Stimulated activated CD4-positive, alpha-beta T cell treated with anti-CD3 and anti-CD28 coated beads, Interleukin-1b, Interleukin-23, amount 100 ng/mL, for 1 hour (primary cell): ENCODE measurements at places on chromosomes 4 and X.

DNA sequence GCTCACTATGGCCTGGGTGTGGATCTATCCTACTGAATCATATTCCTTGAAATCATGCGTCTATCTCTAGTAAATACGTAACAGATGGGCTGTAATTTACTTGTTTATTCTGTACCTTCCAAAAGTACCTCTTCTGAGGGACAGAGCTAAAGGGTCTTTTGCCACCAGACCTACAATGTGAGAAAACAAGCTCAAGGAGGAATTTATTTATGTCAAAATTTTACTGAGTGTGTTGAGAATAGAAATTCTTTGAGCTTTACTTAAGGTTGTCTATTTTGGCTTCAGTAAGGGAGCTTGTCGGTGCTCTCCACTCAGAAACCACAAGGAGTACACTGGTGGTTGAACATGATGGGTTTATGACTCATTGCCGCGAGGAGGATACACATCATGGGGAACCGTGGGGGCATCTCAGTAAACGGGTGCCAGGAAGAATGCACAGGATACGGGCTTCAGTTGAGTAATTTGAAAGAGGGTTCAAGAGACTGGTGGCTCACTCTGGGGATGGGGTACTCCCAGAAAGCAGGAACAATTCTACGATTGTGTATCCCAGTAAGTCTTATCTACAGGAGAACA lies 3.0 kb downstream of the ANK2 start:
- no peak for DNase-seq

- DNase-seq, result no peak
Observed at GRCh38 chr4:54332542-54332941, 103.4 kb downstream of the PDGFRA start.

DNA sequence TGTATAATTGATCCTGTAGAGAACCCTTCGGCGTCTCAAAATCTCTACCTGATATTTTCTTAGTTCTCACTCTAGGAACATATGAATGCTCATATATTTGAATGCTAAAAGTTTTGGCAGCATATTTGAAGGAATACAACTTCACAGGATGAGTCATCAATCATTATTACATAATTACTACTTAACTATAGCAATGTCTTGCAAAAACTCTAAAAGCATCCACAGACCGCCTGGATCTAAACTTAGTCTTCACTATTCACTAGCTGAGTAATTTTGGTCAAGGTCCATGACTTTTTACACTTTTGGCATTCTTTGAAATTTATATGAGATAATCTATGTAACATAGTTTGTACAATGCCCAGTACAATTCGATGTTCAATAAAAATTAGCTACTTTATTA lies 194.7 kb downstream of the DTHD1 start:
- DNase-seq, result no peak

DNA sequence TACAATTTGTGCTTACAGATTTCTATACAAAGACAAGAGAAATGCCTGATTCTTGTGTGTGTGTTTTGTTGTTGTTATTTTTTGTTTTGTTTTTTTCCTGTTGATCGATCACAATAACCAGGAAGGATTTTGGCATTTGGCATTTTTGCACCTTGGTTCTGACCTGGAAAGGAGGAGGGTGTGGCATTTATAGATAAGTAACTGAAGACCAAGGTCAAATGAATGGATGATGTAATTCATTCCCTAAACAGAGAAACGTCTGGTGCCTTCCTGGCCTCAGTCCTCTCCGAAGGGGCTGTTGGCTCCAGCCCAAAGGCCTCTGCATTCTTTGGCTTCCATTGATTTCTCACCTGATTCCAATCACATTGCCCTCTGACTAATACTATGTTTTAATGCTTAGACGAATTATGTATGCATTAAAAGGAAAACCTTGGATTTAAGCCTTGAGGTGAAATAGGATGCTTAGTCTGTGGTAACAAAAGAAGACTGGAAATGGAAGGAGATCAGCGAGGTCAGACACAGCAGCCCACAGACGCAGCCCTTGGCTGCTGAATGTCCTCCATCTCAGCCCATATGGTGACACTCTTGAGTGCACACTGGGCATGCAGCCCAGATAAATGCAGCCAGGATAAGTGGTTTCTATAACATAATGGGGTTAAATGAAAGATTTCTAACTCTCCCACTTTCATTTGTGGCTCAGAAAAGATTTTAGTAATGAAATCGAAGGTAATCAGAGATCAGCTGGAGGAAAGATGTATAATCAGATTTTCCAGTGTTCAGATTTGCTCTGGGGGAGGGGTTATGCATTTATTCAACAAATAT lies 60.5 kb upstream of the TRIM2 start:
- DNase-seq, result no peak

GRCh38 chr4:41879552-41879951 lies 55.7 kb upstream of the TMEM33 start:
- DNase-seq, result no peak

DNA sequence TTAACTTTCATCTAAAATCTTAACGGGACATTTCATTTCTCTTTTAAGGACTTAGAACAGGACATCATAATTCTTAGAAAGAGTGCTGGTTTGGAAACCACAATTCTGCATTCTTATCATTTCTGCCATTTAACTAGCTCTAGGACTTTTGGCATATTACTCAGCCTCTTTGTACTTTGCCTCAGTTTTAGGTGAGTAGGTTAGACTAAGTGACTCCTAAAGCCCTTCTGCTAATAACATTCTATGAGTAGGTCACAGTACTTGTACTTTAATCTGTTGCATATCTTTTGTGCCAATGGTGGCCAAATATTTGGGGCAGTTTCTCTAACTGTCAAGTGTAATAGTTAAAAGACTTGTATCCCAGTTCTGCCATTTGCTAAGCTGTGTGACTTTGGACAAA lies 115.4 kb upstream of the NUDT6 start:
- DNase-seq, result no peak

DNA sequence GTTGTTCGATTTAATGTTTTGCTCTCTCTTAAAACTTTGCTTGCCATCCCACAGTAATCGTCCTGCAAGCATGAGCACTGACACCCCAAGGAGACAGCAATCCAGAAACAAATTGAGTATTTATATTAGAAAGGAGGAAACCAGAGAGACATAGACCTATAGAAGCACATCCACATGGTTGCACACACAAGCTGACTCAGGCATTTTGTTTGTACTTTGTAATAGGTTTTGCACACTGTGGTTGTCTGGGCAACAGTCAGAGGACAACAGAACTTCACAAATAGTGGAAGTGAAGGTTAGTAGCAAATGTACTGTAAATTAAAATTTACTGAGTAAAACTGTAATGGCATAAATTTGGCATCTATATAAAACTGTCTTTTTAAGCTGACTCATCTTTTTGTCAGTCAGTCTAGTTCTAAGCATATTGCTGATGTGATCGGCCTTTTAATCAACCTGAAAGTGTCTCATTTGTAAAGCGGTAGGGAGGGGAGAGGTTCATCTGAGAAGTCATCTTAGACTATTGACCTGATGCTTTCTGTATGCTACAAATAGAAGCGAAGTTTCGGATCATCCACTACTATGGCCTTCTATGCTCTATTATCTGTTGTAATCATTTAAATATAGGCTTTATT lies 1624.7 kb downstream of the ARAP2 start:
- DNase-seq, result no peak

GRCh38 chr4:165606465-165607205 lies 227.8 kb downstream of the CPE start:
- DNase-seq, result no peak

DNA sequence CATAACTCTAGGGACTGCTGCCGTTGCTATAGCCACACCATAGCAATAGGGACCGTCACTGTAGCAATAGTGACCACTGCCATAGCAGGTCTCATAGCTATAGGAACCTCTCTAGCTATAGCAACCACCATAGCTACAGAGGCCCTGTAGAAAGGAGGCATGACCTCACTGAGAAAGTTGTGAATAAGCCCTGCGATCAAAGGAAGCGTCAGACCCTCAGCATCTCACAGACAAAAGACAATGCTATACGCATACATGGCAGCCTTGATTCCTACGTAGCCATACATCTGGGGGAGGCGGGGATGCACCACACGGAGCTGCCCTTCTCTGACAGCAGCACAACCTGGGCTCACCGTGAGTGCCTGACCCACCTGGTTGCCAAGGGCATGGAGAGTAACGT lies 88.5 kb downstream of the MTMR1 start:
- no peak for DNase-seq
